ENCODE measurements at places on chromosomes 6 and 20.
A peak's percentile ranks its signal among the peaks of the same experiment; 100 is the strongest.

- no peak for DNase-seq
Measured at GRCh38 chr20:32454164-32455145, 96.3 kb downstream of the ASXL1 start.

DNA sequence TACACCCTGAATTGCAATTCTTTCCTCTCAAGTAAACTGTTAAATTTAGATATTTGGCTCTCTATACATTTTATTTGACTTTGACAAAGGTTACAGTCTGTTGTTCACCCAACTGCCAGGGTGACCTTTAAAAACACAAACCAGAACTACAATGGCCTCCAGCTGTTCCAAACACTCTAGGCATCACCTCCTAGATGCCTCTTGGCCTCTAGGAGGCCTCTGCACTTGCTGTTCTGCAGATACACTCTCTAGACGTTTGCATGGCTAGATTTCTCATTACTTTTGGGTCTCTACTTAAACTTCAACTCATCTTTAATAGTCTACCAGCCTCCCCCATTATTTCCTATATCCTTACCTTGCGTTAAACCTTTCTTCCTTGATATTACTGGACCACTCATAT, 102.8 kb upstream of the BEND3 start:
- no peak for DNase-seq

DNA sequence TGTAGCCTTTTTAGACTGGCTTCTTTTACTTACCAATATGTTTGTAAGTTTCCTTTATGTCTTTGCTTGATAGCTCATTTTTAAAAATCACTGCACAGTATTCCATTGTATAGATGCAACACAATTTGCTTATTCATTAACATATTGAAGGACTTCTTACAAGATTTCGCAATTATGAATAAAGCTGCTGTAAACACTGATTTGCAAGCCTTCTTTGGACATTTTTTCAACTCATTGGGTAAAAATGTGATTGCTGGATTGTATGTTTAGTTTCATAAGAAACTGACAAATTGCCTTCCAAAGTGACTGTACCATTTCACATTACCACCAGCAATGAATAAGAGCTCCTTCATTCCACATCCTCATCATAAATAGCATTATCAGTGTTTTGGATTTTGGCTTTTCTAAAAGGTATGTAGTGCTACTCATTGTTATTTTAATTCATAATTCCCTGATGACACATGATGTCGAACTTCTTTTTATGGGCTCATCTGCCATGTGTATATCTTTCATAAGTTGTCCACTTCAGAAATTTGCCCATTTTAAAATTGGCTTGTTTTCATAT, 80.7 kb downstream of the TFAP2B start:
- DNase-seq = no peak

DNA sequence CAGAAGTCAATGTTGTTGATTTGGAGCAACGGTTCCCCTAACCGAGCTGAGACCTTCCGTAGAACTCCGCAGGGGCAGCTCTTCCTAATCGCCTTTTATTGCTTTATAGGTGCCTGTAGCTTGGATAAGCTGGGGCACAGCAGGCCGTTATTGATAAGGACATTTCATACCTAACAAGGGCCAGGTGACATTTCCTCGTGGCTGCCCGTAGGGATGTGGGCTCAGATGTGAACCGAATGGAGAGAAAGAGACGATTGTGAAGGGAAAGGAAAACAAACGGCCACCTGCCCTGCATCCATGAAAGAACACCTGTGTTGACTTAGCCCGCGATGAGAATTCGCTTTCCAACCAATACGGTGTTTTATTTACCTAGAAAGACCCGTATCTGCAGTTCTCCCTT, 53.3 kb upstream of the DACT2 start:
- DNase-seq = no peak

- DNase-seq = no peak
Measured at GRCh38 chr20:56200456-56200855, 48.1 kb upstream of the MC3R start.

GRCh38 chr20:8449123-8449522, 317.1 kb downstream of the PLCB1 start:
- DNase-seq = no peak

GRCh38 chr20:51917886-51918535, 115.7 kb upstream of the SALL4 start:
- DNase-seq = no peak

DNA sequence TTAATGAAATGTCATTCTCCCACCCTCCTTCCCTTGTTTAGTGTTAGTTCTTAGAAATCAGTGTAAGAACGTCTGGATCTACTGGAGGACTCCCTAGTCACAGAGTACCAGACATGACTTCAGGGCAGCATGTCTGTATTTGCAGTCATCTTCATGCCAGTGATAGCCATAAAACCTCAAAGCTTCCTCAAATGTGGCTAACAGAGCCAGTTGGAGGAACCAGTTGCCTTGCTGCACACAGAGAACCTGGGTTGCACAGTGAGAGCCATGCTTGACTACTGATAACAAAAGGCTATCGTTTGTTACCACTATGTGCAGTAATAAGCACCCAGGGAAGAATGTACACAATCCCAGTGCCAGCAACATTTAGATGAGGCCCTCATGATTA, 20.1 kb downstream of the NT5E start:
- no peak for DNase-seq

- DNase-seq = no peak
Measured at GRCh38 chr6:113782636-113783035, 74.5 kb upstream of the MARCKS start.

DNA sequence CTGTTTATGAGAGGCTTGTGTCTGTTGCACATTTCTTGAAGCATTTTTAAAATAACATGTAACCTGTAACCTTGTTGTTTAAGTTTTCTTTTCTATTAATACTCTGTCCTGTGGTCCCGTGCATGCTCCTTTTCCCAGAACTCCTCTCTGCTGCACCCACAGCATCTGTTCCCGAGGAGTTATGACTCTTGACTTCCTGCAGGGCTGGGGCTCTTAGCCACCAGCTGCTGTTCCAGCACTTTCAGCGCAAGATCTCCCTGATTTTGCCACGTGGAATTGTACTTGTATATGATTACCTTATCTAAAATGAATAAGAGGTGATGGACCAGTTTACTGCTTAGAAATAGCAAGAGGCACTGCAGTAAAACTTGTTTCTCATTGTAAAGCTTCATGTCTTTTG, 150.6 kb downstream of the QKI start:
- no peak for DNase-seq

DNA sequence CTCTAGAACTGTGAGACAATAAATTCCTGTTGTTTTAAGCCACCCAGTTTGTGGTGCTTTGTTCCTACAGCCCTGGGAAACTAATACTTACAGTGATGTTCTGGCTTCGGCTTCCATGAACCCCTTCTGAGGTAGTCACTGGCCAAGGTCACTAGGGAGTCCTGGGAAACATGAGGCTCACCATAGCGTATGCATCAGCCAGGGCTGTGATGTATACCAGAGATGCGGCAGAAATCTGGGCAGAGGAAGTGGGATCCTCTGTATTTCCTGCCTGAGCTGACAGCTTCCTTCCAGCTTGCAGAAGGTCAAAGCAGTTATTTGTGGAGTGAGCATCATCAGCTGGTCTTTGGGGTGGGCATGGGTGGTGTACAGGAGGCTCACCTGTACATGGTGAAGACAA, 27.9 kb downstream of the KAT14 start:
- DNase-seq = no peak

GRCh38 chr6:45775026-45775697, 240.5 kb downstream of the CLIC5 start:
- no peak for DNase-seq

- no peak for DNase-seq
Measured at GRCh38 chr6:15842727-15843117, 179.9 kb upstream of the DTNBP1 start.

- DNase-seq = no peak
Measured at GRCh38 chr20:31596831-31597480, 8.1 kb upstream of the ID1 start.

DNA sequence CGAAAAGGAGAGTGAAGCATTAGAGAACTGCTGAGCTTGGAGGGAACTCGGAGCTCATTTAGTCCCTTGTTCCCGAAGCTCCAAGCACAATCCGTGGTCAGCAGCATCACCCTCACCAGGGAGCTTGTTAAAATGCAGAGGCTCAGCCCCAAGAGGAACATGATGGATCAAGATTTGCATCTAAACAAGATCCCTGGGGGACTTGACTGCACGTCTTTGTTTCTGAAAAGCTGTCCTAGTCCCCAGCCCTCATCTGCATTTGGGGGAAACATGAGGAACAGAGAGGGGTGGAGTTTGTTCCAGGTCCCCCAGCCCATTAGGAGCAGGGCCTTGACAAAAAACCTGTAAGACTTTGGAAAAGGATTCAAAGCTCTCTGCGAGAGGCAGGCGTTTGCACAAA, 4.1 kb upstream of the LBP start:
- no peak for DNase-seq

DNA sequence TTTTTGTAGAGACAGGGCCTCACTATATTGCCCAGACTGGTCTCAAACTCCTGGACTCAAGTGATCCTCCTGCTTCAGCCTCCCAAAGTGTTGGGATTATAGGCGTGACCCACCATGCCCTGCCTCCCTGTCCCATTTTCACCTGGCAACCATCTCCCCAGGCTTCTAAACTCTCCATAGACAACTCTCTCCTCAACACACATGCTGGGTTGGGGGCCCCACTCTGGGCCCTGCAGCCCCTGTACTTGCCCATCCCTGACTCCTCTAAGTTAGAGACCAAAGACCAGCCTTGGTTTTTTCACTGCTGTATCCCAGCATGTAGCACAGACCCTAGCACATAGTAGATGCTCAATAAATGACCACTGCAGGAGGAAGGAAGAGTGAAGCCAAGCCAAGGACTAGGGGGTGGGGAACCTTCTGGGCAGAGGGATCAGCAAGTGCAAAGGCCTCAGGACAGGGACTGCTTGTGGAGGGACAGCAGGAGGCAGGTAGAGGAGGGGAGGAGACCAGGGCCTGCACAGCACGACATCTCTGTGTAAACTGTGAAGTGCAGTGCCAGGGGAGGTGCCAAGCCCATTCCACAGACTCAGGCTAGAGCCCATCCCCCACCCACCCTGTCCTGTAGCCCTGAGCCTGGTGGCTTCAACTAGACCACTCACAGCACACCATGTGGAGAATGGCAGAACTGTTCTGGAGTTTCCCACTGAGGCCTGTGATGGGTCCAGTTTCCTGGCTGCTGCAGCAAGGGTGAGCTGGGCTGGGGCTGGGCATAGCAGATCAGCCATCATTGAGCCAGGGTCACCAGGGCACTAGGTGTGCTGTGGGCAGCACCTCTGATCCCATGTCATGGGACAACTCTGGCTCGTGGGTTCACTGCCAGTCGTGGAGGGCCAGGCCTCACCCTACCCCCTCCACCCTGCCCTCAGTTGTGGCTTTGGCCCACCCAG, 3.4 kb upstream of the SRC start:
- no peak for DNase-seq

- DNase-seq = no peak
Measured at GRCh38 chr6:82363428-82364086, at the start of gene TPBG. Gene TPBG, plus strand, starts transcription at chr6:82363817. Its CDS starts 1,145 bp downstream, at chr6:82364962.

GRCh38 chr20:38873050-38873581, 53.1 kb upstream of the FAM83D start:
- peak; percentile 82 for DNase-seq

DNA sequence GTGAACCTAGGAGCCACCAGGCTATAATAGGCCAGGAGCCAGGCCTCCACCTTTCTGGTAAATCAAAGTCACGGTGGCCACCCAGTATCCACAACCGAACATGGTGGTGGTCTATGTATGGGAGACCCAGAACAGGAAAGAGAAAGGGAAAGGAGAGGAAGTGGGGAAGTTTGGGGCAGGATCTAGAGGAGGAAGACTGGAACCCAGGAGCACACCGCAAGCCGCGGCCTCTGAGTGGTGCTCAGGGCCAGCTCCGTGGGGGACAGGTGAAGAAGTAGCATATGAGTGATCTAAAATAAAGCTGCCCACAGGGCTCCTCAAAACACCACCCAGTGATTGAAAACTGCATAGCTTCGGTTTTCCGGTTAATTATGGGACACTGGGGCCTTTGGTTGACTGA, 214.8 kb downstream of the ZDHHC14 start:
- DNase-seq = no peak

DNA sequence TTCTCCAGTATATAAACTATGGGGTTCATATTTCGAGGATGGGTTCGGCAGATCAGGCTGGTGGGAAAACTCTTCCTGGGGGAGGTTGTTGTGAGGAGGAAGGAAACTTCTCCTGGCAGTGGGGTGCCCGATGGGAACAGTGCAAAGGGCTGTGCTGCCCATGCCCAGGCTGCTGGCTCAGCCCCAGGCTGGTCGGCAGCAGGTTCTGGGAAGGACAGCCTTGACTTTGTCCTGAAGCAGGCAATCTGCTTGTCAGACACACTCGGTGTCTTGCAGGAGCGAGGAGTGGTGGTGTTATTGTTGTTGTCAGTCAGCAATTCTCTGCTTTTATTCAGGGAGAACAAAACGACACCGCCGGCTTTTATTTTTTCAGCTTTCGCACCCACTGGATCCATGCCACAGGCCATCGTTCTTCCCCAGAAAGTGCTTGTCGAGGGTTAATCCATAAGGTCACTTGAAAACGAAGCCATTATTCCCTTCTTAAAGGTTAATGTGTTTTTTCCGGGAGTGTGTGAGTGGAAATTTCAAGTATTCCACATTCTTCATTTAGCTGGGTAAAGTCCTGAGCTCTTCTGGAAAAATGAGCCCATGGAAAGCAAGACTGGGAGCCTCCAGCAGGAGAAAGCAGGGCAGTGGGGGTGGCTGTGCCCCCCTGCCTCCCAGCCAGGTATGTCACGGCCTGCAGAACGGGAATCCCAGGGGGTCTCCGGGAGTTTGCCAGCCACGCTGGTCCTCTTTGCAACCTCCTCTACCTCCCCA, 57.0 kb upstream of the STX16 start:
- DNase-seq = no peak

GRCh38 chr20:14445902-14446301, 108.5 kb upstream of the FLRT3 start:
- DNase-seq = no peak

DNA sequence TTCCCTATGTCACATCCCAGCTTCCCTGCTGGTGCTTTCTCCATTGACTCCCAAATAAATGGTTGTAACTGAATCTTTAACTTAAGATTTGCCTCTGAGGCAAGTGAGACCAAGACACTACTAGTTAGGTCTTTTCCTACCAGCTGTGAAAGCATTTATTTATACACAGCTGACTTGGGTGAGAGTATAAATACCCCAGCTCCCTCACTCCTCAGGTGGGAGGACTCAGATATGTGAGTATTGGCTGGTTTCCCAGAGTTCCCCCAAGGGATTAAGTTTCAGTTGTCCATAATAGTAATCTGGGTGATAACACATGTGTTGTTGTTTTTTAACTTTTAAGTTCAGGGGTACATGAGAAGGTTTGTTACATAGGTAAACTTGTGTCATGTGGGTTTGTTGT, 49.8 kb downstream of the CFAP61 start:
- DNase-seq = no peak

- DNase-seq = no peak
Measured at GRCh38 chr20:44324343-44324742, 12.5 kb upstream of the R3HDML start.

All from stimulated activated naive B cell treated with anti-CD40 and anti-IgM and Interleukin-4, amounts not matched to agents 10 μg/mL and 1 μg/mL and 100 μg/mL, for 72 hours (primary cell).